ENCODE measurements at places on chromosomes 4 and X.

- DNase-seq, result no peak
Measured at GRCh38 chr4:99437723-99438404, 2.7 kb upstream of the ADH7 start.

DNA sequence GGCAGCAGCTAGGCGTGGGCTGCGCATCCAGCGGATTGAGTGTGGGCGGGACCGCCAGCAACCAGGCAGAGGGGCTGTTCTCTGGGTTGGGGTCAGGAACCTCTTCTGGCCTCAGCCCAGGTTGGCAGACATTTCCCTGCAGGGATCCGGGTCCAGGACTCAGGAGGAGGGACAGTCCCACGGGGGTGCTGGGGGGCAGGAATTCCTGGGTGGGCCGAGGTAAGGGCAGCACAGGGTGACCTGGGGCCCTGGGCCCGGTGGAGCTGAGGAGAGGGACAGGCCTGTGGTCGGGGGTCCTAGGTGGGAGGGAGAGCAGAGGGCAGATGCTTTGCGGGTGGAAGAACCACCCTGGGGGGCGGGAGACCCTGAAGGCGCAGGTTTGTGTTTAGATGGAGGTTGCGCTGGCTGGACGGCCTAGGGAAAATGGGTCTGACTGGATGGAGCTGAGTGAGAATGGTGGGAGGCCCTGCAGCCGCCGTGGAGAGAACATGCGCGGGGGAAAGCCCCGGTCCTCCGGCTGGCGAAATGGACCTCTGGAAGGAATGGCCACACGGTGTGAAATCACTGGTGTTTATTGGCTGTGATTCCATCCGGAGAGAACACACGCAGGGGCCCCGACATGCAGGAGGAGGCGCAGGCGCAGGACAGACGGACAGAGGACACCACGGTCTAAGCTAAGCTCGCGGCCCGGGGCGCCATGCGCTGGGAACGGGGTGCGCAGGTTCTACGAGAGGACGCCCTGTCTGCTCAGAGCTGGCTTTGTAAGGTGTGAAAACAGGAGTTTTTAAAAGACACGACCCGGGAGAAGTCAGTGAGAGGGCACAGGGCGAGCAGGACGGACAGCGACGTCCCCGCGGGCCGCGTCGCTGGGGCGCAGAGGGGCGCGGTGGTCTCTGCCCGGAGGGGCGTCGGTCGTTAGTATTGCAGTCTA is 41.3 kb downstream of the CPLX1 start:
- no peak for DNase-seq

- DNase-seq, result no peak
Measured at GRCh38 chrX:153448556-153449367, 2.9 kb upstream of the TREX2 start.

DNA sequence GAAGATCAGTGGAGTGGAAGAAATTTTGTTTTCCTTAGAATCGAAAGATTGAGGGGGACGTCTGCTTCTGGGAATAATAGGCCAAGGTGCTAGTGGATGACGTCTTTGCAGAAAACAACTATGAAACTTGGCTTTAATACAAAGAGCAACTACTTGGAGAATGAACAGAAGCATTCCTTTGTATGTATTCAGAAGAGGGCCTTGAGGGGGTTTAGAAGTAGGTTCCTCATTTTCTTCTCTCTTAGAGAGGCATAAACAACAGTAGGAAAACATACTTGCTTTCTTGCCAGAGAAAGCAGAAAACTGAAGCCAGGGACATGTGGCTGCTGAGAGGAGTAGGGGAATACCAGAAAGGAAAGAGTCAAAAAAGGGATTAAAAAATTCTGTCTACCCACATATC is 167.8 kb downstream of the ZNF330 start:
- peak; percentile 90 for DNase-seq

GRCh38 chrX:69285881-69286564 is 120.8 kb upstream of the PJA1 start:
- DNase-seq, result peak; percentile 56

- no peak for DNase-seq
Measured at GRCh38 chr4:113325876-113326615, 276.6 kb downstream of the ANK2 start.

DNA sequence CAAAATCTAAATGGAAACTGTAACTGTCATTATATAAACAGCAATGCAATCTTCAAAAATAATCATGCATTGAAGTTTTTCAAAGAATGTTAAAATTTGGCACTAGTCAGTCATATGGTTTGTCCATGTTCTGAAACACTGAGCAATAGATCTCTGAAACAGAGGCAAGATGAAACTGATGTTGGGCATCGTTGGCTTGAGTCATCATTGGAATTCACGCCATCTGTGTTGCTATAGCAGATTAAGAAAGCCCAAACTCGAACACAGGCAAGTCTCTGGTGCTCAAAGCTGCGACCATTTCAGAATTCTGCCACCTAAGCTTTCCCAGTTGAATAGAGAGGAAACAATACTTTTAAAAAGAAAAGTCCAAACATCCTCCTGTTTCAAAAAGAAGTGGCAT is 114.1 kb upstream of the PPARGC1A start:
- peak; percentile 22 for DNase-seq

GRCh38 chrX:124028182-124028581 is 66.7 kb downstream of the STAG2 start:
- no peak for DNase-seq

GRCh38 chrX:67545036-67545821 is 1.4 kb downstream of the AR start:
- DNase-seq, result peak; percentile 25

DNA sequence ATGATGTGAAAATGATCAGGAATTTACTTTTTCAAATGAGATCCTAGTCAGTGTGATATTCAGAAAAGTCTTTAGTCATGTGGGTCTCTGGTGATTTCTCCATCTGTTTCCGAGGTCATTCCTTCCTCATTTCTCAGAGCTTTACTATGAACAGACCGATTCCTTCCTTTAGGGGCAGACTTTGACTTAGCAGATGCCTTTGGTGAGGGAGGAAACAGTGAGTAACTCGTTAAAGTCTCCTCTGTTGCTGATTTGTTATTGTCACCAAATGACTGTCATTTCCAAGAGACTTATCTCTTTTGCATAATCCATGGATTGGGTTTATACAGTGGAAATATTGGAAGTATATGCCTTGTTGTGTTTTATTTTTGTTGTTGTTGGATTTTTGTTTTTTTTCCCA is 76.2 kb upstream of the CD99 start:
- peak; percentile 92 for DNase-seq

GRCh38 chr4:79059631-79060399 is 120.6 kb upstream of the PAQR3 start:
- DNase-seq, result no peak

DNA sequence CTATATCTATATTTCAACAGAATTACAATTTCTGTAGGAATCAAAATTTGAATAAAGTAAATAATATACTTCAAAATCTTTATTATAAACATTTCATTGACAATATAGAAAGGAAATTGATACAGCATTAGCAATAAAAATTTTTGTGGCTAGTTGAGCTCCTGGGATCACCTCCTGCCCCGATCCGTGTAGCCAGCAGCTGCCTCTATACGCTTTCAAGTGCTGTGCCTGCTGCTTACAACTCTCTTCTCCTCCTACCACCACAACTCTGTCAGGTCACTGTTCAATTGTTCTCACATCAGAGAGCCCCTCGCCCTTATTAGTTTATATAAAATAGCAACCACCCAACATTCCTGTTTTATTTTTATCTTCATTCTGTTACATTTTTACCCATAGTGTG is 27.6 kb downstream of the INPP4B start:
- DNase-seq, result no peak

DNA sequence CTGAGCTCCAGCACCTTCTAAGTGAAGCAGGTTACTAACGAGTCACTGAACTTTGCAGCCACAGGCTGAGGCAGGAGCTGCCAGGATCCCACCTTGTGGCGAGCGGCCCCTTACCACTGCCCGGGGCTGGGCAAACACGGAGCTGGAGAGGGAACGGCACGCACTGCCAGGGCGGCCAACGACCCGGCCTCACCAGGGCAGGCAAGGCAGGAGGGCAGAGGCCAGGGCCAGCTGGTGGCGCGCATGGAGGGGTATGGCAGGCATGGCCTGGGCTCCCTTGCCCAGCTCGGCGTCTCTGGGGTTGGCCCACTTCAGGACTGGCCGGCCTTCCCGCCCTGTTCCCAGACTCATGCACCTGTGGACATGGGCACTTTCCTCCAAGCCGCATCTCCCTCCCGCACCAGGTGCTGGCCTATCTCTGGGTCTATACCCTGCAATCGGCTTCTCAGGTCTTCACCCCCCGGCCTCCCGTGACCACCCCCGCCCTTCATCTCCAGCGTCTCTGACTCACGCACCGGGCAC is 64.9 kb downstream of the FAM53A start:
- DNase-seq, result no peak

DNA sequence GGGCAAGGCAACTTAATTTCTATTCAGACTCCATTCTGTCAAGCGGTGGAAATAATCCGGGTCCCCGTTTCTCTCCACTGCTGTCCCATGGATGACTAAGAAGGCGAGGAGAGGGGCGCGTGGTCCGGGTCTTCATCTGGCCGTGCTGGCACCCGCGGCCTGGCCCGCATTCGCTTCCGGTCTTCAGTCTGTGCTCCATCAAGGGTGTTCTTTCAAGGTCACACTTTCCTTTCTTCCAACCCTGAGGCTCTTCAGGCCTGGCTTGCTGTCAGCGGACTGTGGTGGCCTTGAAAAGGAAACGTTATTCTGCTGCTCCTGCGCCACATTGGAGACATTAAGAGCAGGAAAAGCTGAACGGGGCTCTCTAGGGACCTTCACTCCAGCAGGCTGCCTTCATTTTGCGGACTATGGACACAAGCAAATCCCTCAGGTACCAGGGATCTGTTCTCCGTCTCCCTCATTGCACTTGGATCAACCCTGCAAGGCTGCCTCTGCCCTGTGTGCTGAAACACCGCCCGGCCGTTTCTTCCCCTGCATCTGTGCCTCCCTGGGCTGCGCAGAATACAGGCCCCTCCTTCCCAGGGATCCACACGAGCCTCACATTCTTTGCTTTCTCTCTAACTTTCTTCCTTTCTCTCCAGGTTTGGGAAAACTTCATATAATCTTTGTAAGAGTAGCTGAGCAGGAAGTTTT is 5.7 kb upstream of the SLC25A4 start:
- no peak for DNase-seq

DNA sequence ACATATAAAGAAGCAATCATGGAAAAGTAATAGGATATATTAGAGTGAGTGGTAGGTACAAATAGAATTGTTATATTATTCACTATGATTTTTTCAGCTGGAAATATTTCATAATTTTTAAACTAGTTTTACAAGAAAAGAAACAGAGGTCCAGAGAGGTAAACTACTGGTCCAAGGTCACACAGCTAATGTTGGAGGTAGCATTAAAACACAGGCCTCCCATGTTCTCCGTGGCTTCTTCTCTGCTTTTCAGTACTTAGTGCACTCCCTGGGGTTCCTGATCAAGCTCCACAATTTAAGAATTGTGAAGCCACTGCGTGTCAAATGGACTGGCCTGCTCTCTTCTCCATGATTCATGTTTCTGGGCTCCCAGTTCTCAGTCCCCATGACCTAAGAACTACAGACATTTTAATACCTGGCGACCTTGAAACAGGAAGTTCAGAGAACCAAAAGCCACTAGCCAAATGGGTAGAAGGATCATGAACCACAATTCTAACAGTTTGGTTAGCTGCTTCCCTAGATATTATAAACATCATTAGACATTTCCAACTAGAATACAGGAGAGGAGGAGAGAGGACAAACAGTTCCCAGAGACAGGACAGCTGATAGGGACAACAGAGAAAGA is 172.0 kb upstream of the KLF3 start:
- no peak for DNase-seq

DNA sequence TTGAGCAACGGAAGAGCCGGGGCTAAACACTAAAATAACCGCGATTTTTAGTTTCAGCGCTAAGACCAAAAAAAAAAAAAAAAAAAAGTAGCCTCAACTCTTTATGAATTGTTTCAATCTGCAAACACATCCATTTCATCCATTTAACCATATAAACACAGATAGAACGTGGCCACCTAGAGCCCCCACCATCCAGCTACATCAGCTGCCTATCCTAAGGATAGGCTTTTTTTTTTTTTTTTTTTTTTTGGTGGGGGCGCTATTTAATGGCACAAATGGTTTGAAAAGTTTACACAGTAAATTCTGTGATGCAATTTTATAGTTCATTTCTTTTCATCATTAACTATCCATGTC is 492 bp upstream of the HDAC8 start:
- no peak for DNase-seq

DNA sequence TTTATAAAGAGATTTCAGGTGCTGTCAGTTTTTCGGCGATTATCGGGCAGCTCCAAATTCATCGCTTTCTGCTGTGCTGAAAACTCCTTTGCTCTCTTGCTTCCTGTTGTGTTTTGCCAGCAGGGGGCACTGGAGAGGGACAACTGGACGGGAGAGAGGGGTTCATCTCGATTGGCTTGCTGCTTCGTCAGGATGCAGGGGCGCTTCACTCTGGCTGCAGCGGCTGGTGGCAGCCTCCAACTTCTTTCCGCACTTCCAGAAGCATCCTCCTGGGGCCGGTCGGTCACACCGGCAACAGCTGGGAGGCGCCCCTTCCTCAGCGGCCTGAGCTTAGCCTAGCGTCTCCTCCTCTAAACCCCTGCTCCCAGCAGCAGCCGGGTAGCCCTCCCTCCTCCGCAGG is 29.5 kb downstream of the MSL3 start:
- peak; percentile 64 for DNase-seq

GRCh38 chr4:182808673-182809416 is 108.3 kb downstream of the DCTD start:
- no peak for DNase-seq

GRCh38 chrX:6468706-6469105 is 66.2 kb downstream of the VCX3A start:
- no peak for DNase-seq

DNA sequence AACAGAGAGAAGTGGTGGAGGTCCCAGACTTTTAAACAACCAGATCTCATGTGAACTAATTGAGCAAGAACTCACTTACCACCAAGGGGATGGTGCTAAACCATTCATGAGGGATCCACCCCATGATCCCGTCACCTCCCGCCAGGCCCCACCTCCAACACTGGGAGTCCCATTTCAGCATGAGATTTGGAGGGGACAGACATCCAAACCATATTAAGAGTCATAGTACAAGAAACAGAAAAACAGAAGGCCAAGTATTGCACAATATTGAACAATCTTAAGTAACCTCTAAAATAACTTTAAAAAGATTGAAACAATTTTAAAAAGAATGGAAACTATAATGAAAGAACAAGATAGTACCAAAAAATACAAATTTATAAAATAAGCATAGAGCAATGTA is 110.0 kb downstream of the CBR4 start:
- DNase-seq, result peak; percentile 42

DNA sequence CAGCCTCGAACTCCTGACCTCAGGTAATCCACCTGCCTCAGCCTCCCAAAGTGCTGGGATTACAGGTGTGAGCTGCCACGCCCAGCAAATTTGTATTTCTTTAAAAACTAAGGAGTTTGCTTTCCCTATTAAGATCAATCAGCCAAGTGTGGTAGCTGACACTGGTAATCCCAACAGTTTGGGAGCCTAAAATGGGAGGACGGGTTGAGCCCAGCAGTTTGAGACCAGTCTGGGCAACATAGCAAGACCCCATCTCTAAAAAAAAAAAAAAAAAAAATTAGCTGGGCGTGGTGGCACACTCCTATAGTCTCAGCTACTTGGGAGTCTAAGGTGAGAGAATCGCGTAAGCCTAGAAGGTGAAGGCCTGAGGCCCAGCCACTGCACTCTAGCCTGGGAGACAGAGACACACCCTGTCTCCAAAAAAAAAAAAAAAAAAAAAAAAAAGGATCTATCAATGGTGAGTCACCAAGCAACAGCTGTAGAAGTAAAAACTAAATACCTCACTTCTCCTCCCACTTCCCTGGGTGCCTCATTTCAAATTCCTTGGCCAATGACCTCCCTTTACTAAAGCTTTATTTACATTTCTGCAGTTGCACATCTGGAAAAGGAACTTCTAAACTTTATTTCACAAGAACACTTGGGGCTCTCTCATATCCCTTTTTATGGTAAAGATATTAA is 54.5 kb downstream of the LDB2 start:
- DNase-seq, result peak; percentile 72

Data from cardiac fibroblast (primary cell).